Renal pelvis (tissue), 12 donors: ENCODE measurements at places on chromosomes 11 and 22. TPM values are rescaled to one million over a fixed set of nuclear protein-coding genes. Genes with fewer than 3 reads are reported as not detected.

- peak; percentile 81 for DNase-seq
Observed at GRCh38 chr11:13042873-13043342, 33.8 kb downstream of the RASSF10 start.

CBLIF gene
- polyA plus RNA-seq, result not detected

- DNase-seq, result no peak
Observed at GRCh38 chr11:108873941-108874340, 209.1 kb downstream of the DDX10 start.

CRYBB2 gene
- polyA plus RNA-seq, result 0.36 TPM

- DNase-seq, result no peak
Observed at GRCh38 chr11:73219396-73220285, 1.6 kb downstream of the P2RY2 start.
